ENCODE measurements at places on chromosomes 12 and 14. TPM values are rescaled to one million over a fixed set of nuclear protein-coding genes. Genes with fewer than 3 reads are reported as not detected.

GRCh38 chr14:20578325-20578724, 9.5 kb downstream of the RNASE11 start:
- no peak overlapping the region for H3K4me3 ChIP-seq
- H3K36me3 ChIP-seq: peaks cover 2% of the 10 kb centered on the region
- no peak for DNase-seq

The CCT2 gene
- 197 TPM for total RNA-seq

The CLMN gene
- 0.26 TPM for total RNA-seq

GRCh38 chr12:96034621-96035282, 635 bp downstream of the LTA4H start:
- peaks cover 12% of the 10 kb centered on the region for H3K4me1 ChIP-seq
- no peak overlapping the region for H3K4me3 ChIP-seq
- H3K27me3 ChIP-seq: no peaks in the 10 kb centered on the region
- no peaks in the 10 kb centered on the region for H3K36me3 ChIP-seq
- no peak for DNase-seq
- no peak overlapping the region for H3K27ac ChIP-seq

GRCh38 chr14:104103446-104104075, 18.1 kb downstream of the ASPG start:
- H3K36me3 ChIP-seq: no peaks in the 10 kb centered on the region
- no peaks in the 10 kb centered on the region for H3K4me1 ChIP-seq
- DNase-seq: no peak
- H3K27ac ChIP-seq: no peak overlapping the region

GRCh38 chr12:98067795-98068194, 447.6 kb upstream of the TMPO start:
- H3K27ac ChIP-seq: no peak overlapping the region
- no peaks in the 10 kb centered on the region for H3K27me3 ChIP-seq
- no peaks in the 10 kb centered on the region for H3K4me1 ChIP-seq
- DNase-seq: no peak
- H3K36me3 ChIP-seq: no peaks in the 10 kb centered on the region

Measured in T-helper 17 cell (primary cell).